NCI-H1092 treated with DMSO at 0.1 percent for 48 hours (cell line): ENCODE measurements at places on chromosomes 16 and 17.
A peak's percentile ranks its signal among the peaks of the same experiment; 100 is the strongest.

DNA sequence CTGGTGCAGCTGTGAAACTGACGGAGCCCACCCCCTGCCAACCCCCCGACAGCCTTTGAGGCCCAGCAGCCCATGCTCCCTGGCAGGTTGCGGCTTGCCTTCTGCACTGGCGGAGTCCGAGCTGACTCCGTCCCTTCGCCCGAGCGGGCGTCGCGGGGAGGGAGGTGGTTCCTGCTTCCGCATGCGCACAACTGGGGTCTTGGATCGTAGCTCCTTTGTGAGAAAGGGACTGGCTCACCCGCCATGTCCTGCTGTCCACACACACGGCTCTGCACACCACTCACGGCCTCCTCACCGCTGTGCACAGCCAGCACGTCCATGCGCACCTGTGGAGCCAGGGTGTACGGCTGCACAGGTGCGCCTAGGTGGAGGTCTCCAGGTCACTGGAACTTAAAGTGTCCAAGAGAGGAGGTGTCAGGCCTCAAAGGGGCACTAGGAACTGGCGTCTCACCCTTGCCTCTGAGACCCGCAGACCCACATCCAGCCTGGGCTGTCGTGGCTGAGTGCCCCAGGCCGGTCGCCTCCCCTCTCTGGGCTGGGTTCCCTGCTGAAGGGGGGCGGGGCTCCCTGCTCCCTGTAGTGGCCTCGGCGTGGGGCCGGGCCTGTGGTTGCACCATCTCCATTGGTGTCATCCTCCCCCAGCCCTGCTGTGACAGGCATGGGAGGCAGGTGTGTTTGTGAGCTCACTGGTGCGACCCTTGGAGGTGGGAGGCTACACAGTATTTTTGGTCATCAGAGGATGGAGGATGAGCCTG is 45.3 kb downstream of the JPH3 start:
- DNase-seq = no peak

DNA sequence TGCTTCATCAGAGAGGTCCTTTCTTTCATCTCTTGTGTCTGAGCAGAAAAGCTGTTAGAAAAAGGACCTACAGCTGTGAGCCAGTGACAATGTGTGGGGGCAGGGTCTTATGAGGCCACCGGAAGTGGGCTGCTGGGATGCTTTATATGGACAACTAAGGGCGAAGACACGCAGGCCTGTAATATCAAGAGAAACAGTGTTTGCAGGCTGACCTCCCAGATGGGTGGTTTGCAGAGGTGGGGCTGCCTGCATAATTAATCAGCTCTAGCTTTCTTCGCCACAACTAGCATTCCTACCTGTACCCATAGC is 30.4 kb upstream of the SALL1 start:
- DNase-seq = no peak

DNA sequence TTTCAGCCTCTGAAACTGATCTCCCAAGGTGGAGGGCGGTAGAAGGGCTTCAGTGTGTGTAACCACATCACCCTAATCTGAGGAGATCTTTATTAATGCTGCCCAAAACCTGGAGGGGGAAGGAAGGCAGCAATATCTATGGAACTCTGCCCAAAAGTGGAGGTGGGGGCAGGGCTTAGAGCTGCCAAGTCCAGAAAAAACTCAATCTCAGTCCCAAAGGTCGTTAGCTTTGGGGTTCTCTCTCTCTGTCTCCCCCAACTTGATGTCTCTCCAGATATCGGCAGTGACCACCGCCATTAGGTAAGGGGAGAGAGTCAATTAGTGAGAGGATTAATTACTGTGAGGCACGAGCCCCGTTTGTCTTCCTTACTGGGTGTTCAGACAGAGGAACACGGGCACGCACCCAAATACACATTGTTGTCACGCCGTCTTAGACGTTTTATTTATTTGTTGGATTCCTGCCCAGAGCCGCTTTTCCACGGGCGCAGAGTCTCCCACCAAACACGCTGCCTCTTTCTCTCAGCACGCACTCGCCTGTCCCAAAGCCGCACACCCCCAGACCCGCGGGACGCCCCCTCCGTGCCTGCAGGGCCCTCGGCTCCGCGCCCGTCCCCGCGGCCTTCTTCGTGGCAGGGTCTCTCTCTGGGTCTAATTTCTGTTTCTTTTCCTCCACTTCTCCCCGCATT is 5.4 kb upstream of the LHX1 start:
- peak; percentile 9 for DNase-seq

- DNase-seq = no peak
Observed at GRCh38 chr16:58121132-58121531, 8.0 kb downstream of the CFAP20 start.

DNA sequence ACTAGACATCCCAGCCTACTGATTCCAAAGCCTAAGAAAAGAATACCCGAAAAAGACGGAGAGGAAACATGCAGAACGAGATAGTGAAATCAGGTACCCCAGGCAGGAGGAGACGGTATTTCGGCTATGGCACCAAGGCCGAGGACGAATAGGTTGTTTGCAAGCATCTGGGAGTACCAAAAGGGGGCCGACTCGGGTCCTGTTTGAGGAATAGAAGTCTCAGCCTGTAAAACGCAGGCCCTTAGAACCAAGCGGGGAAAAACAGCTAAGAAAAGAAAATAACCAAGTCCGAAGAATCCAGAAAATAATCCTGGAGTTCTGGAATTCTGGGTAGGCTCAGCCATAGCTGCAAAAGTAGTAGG is 537 bp downstream of the SLC35B1 start:
- no peak for DNase-seq

DNA sequence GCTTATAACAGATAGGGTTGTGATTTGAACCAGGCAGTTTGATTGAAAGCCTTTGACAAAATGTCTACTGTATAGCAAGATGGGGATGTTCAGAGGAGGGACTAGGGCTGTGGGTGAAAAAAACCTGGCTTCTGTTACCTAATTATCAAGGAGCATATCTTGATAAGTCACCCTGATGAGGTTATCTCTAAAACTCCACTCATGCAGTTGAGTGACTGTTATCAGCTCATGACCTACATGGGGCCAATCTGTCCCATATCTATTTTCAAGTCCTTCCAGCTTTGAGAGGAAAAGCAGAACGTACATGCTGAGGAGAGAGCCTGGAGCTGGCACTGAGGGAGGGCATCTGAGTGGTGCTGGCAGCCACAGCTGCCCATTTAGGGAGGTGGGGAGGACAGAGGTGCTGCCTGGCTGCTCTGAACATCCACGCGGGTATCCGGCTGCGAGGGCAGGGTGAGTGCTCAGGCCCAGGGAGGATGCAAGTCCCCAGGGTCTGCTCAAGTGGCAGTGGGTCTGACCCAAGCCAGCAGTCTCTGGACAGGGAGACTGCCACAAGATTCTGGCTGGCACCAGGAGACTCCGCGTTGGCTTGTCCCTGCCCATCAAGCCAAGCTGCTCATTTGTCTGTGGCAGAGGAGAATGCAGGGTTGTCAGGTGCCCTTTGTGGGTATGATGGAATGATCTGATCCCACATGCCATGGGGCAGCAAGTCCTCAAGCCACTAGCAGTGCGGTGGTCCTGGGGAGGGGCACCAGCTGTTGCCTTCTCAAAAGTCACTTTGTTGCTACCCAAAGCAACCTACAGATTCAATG is 29.2 kb downstream of the ATPAF2 start:
- no peak for DNase-seq

- DNase-seq = no peak
Observed at GRCh38 chr17:69434164-69434579, 19.7 kb downstream of the MAP2K6 start.

DNA sequence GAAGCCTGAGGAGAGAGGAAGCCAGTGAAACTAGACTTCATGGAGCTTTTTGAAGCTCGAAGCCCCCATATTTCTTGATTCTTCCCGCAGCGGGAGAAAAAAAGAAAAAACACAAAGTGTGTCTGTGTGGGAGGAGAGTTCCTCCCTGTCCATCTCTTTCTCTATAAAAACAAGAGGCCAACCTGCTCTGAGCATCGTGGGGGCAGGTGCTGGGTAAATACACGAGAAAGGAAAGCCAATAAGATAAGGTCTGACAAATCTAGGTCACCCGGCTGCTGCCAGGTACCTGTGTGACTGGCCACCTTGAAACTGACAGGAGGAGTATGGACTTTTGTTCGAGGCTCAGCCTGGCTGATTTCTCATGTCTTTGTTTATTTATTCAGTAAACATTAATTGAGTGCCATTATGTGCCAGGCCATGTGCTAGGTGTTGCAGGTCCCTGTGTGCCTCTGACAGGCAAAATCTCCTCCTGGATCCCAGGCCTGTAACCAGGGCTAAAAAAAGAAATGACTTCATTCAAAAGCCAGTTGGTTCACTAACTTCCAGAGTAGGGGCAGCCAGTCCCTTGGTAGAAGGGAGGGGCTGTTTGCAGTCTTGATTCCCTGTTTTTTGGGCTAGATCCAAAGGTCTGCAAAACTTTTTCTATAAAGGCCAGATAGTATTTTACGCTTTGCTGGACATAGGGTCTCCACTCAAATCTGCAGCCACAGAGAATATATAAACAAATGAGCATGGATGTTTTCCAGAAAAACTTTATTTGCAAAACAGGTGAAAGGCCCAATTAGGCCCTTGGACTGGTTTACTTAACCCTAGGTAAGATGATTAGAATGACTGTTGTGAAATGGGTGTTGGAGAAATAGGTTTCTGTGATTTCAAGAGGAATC is 35.6 kb downstream of the YPEL2 start:
- DNase-seq = peak; percentile 70

DNA sequence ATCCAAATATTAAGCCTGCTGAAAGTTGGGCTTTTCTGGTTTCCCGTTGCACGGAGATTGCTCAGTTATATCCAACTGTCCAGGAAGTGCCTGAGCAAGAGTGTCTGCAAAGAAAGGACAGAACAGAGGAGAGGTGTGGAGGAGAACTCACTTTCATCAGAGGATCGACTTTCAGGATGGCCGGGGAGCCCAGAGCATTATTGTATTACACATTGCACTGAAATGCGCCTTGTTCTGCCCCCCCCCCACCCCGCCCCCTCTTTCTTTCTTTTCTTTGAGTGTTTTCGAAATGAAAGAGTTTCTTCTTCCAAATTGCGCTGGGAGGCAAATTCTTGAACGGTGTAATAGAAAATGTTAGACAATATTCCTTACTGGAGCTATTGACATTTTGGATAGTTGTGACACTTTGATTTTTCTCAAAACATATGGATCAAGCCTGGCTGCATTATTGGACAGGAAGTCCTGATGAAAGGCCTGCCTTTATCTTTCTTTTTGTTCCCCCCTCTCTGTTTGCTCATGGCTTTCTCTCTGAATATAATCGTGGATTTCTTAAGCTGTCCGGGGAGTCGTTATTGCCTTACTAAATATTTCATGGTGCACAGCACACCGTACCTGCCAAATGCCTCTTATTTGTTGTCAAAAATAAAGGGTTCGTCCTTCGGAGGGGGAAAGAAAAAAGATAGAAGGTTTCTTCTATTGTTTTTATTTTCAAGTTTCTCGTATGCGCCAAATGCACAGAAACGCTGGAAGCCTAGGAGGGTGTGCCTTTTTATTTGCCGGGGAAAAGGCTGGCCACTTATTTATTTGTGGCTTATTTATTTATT is 110.8 kb downstream of the IRX3 start:
- peak; percentile 79 for DNase-seq

GRCh38 chr16:28915181-28915580 is 9.9 kb downstream of the RABEP2 start:
- DNase-seq = no peak

DNA sequence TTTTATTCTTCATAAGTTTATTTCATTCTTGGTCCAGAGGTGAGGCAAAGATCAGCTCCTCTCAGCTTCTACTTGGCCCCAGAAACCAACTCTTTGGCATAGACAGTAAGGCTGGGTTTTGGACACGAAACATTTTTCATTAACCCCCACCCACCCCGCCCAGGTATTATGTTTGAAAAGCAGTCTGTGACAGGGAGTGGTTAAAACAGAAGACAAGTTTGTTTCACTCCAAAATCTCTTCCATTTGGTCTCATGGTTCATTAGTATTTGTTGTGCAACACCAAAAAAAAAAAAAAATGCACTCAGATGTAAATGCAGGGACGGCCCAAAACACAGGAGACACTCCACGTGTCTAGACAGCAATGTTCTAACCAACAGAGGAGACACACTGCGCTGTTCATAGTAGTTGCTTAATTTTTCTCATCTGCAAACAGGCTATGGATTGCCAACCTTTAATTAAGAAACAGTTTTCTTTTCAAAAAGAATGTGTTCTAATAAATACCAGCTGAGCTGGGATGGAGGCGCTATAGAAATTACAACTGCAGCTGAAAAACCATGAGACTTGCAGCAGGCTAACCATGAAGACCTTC is 39.8 kb upstream of the MMP2 start:
- no peak for DNase-seq

GRCh38 chr17:19022747-19023146 is 18.2 kb upstream of the FAM83G start:
- no peak for DNase-seq

- no peak for DNase-seq
Observed at GRCh38 chr17:81889602-81890001, 1.8 kb downstream of the ALYREF start.

- DNase-seq = no peak
Observed at GRCh38 chr16:85525420-85526184, 87.5 kb upstream of the GSE1 start.

DNA sequence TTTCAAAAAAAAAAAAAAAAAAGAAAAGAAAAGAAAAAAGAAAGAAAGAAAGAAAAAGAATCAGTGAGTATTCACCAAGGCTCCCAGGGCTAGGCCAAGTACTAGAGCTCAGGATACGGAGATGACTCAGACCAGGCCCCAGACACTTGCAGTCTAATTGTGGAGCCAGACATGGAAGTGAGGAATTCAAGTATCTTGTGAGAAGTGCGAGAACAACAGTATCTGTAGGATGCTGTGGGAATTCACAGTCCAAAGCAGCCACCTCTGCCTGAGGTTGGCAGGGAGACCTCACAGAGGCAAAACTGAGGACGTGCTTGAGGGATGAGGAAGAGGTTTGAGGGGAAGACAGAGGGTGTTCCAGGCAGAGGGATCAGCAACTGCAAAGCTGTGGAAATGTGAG is 14.0 kb upstream of the ALDOA start:
- no peak for DNase-seq

- DNase-seq = no peak
Observed at GRCh38 chr17:39867084-39867879, 720 bp upstream of the ZPBP2 start.

DNA sequence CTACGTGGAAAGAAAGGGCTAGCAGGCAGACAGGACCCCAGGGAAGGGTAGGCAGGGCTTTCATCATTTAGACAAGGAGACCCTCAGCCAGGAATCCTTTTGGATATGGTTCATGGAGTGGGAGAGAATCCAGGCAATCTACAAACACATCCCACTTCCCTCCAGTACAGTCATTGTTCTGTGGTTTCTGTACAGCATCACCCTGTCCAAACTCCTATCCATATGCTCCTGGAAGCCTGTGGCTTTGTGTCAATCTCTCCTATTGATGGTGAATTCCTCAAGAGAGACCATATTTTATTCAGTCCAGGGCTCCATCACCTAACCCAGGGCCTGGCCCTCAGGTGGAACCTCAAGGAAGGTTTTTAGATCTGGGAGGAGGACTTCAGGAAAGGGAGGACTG is 99.2 kb downstream of the SPACA3 start:
- no peak for DNase-seq

DNA sequence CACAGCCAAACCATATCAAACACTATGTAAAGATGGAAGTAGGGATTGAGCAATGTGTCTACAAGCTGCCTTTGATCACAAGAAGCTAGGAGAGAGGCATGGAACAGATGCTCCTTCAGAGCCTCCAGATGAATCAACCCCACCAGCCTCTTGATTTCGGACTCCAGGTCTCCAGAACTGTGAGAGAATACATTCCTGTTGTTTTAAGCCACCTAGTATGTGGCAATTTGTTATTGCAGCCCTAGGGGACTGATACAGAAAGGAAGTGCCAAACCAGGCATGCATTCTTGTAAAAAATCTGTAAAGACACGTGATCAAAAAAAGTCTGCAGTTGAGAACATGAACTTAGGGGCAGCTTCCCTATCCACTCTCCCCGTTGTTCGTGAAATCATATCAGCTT is 91.1 kb downstream of the C17orf67 start:
- no peak for DNase-seq
